HT-29 (cell line): ENCODE measurements at places on chromosomes 4 and X.

DNA sequence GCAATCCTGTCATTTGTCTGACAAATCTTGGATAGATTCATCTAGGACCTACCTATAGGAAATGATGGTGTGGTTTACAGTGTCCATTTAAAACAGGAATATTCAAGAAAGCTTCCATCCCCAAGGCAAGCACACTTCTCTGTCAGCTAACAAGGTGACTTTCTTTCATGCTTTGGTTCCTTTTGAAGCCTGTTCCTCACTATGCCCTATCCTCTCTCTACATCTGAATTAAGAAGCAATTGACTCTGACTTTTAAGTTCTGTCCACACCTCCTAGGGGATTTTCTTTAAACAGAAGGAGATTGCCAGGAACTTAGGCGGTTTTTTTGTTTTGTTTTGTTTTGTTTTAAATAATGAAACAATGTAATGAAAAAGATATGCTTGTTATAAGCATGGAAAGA lies 1181.4 kb upstream of the TENM3 start:
- no peak for DNase-seq

DNA sequence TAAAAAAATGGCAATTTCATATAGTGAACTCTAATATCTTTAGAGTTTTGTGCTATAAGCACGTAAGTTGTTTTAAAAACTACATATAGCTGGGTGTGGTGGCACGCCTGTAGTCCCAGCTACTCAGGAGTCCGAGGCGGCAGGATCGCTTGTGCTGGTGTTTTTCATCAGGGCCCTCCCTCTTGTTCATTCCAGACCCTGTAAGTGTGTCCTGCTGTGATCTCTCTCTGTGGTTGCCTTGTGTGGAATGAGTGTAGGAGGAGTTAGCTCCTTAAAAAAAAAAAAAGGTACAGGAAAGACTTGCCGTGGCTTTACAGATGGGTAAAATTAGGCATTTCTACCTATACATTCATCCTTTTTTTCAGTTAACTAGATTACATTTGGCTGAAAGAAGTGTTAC lies 35.4 kb downstream of the RBBP7 start:
- no peak for DNase-seq

DNA sequence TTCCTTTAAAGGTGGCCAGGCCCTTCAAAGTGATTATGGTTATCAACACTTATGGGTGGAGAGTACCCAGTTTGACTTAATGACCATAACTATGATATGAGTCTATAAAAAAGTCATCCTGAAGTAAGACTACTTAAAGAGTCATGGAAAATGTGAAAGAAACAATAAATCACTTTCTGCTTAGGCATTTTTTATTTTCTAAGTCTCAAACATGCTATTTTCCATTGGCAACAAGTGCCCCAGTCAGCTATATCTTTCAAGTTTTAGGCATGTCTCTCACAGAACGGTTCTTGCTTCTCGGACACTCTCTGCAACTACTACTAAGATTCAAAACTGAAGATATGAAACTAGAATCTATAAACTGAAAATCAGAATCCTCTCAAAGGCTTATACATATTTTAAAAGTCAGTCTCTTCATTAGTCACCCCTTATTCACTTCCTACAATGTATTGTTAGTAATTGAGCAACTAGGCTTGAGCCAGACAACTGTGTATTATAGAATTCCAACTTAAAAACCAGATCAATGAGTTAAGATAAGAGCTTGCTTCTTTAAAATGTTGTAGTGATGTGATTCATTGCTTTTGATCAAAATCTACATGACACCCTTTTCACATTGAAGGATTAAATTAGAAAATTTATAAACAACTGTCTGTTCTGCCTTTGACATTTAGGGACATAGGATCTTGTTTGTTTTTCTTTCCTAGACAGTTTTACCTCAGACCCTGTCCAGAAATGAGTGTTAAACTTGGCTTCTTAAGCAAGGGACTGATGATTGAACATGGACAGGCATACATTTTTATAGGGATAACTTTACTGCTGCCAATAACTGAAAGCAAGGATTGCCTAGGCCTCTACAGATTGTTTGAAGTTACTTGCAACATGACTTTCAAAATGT lies 2.9 kb downstream of the ANTXR2 start:
- peak; percentile 32 for DNase-seq

GRCh38 chr4:187780070-187780469 lies 215.5 kb upstream of the ZFP42 start:
- DNase-seq: no peak

- DNase-seq: no peak
Observed at GRCh38 chrX:140477987-140478386, 26.9 kb downstream of the SOX3 start.

DNA sequence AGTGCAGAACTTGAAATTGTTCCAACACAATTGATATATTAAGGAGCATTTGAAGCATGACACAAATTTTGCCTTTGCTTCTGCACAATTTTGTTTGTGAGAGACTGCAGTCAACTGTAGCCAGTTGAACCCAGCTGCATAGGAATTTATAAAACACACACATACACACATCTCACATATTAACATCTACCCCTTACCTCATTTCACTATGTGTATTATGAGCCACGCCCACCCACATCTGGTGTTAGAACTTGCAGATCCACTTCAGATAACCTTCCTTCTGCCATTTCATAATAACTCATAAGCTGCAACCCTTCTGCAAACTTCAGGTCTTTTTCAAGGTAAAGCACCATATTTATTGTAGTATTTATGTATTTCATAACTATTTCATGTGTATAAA lies 188.1 kb upstream of the WDFY3 start:
- DNase-seq: no peak

DNA sequence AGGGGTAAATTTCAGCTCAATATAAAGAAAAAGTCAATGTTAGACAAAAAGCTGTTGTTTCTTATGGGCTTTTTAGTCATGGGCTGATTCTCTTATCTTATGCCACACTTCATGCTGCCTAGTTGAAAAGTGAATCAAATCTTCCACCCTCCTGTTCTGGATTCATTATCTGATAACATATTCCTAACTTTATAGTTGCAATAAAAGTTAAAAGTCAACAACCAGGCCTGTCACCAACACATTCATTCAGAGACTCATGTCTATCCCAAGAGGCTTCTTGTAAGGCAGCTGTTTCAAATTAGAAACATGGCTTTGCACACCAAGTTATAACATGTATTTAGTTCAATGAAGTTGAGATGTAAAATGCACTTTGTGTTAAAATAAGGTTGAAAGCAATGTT lies 243.8 kb downstream of the ADAMTS3 start:
- no peak for DNase-seq

DNA sequence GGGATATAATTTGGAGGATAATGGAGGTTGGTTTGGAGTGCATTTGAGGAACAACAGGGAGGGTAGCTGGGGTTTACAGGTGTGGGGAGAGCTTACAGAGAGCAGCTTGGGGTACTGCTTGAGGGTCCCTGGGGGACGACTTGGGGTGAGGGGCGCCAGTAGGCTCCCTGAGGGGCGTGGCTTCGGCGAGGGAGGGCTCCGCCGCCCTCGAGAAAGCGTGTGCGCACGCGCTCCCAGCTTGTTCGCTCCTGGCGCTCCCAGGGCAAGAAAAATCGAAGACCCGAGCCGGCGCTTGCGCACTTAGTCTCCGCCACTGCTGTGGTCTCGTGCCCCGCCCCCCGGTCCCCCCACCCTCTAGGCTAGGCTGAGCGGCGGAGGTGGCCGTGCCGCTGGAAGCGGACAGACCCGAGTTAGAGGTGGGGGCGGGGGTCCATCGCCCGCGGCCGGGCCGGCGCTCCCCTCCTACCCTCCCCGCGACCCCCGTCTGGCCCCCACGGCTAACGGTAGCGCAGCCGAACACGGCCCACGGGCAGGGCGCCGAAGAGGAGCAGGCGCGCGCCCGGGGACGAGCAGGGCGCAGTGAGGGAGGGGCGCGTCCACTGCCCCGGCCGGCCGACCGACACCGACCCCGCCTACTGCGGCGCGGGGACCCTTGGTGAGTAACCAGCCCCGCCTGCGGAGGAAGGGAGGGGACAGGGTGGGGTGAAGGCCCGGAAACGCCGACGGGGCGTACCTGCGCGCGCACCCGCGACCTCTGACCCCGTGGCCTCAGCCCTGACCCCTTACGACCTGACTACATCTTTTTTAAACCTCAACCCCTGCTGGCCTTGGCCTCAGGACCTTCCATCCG lies 5.4 kb upstream of the CCDC120 start:
- DNase-seq: no peak

DNA sequence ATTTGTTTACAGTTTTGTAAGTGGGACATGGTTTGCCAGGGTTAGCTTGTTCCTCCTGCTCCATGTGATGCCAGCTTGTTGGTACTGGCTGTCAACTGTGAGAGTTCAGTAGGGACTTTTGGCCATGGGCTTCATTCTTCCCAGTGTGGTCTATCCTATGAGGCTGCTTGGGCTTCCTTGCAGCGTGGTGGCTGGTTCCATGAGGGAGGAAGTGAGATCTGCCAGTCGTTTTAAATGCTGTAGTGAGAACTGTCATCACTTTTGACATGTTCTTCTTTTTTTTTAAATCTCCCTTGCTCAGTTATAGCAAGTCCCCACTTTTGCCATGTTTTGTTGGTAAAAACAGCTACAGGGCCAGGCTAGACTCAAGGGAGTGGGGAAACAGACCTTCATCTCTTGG lies 15.9 kb downstream of the NSD2 start:
- no peak for DNase-seq

GRCh38 chrX:77223046-77223445 lies 224.1 kb upstream of the FGF16 start:
- no peak for DNase-seq

DNA sequence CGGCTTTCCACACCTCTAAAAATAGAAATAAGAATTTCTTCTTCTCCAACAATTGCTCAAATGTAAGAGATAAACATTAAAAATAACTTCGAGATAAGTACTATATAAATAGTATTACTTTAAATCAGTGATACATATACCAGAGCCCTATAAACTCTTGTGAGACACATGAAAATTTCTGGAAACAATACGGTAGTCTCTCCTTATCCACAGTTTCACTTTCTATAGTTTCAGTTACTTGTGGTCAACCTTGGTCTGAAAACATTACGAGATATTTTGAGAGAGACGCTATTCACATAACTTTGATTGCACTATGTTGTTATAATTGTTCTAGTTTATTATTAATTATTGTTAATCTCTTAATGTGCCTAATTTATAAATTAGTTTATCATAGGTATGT lies 101.5 kb upstream of the CXXC4 start:
- no peak for DNase-seq

DNA sequence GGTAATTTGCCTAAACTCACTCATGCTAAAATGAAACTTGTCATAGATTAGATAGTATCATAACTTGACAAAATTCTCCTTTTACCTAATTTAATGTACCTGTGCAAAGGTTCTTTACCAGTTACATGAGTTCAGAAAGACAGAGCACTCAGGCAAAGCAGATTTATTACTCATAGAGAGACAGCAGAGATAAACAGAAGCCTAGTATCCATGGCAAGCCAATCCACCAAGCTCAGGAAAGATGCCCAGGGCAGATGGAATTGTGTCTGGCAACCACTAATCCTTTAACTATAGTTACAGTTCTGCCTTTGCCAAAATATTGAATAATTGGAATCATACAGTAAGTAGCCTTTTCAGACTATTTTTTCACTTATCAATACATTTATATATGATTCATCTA lies 826.2 kb downstream of the TECRL start:
- no peak for DNase-seq

- no peak for DNase-seq
Observed at GRCh38 chr4:4461850-4462249, 74.9 kb downstream of the NSG1 start.

- DNase-seq: peak; percentile 45
Observed at GRCh38 chr4:77152421-77152820, 4.6 kb upstream of the CCNG2 start.

DNA sequence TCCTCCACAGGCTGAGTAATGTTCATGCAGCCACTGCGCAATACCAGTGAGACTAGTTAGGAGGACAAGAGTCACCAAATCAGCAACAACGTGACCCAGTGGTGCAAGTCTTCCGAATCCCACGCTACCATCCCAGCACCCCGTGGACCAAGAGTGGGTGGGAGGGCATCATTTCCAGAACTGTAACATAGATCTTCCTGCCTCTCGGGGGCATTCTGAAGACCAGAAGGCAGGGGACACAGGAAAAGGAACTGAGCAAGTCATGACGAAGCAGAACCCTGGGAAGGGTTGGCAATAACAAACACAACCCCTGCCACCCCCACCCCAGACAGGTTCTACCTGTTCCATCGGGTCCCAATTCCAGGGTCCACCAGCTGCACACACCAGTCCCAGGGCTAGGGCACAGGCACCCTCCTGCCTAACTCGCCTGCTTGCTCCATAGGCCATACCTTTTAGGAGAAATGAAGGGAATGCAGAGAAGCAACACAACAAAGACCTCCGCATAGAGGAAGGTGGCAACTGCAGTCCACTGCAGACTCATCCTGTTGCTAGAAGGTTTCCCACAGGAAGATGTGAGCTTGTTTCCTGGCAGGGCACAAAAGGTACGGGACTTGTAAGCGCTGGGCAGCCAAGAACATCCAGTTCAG lies 1.4 kb downstream of the BCAP31 start:
- DNase-seq: peak; percentile 58

DNA sequence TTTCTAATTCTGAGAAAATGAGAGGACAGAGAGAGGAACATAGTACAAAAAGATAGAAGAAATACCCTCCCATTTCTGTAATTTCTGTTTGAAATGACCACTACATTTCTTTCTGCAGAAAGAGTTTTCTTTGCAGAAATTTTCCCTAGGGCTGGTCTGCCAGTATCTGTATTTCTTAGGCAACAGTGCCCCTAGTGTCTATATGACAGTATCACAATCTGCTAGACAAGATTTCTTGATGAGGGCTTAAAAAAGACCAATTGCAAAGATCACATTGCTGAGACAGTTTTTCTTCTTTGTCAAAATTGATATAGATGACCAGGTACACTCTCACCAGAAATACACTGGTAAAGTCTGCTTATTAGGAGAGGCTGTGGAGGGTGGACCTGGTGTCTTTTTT lies 81.0 kb upstream of the ZDHHC15 start:
- peak; percentile 44 for DNase-seq

DNA sequence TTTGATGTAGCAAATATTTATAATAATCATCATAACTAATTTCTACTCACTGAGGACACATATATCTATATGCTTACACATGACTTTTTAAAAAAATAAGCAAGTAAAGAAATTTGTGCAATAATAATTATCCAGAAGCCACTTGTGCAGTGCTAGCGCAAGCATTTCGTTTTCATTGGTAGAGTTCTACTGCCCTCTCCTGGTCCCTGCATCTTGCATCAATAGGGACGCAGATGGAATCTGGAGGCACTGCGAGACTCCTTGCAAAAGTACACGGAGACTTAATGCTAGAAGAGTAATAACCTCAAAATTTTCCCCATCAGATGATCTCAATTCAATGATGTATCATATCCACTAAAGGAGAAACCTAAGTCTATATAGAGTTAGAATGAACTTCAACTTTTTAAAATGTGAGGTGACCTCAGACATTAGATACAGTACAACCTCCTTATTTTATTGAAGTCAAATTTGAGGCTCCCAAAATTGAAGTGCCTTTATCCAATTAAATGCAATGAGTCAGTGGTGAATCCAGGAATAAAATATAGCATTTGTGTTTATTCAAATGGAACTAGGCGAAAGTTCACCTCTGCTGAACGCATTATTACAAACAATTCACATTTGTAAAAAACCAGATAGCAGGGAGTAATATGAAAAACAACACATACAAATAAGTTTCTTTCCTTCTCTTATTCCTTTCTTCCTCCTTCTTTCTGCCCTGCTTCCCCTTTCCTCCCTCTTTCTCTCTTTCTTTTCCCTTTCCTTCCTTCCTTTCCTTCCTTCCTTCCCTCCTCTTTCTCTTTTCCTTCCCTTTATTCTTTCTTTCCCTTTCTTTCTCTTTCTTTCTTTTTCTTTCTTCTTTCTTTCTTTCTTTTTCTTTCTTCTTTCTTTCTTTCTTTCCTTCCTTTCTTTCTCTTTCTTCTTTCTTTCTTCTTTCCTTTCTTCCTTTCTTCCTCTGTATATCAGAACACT lies 450.0 kb downstream of the ANKRD50 start:
- DNase-seq: peak; percentile 93
